ENCODE measurements at places on chromosomes 12 and 14.

GRCh38 chr12:49088932-49089330 lies 5.7 kb downstream of the DHH start:
- DNase-seq, result no peak

DNA sequence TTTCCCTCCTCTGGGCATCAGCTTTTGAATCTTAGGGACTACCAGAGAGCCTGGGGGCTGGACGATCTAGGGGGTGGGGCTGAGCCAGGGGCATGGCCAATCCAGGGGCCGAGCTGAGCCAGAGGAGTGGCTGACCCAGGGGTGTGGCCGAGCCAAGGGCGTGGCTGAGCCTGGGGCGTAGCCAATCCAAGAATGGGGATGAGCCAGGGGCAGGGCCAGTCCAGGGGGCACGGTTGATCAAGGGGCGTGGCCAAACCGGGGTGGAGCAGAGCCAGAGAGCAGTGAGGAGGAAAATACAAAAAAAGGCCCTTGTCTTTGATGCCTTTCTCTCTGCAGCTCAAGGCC lies 219.3 kb upstream of the NOS1 start:
- DNase-seq, result peak; percentile 62

DNA sequence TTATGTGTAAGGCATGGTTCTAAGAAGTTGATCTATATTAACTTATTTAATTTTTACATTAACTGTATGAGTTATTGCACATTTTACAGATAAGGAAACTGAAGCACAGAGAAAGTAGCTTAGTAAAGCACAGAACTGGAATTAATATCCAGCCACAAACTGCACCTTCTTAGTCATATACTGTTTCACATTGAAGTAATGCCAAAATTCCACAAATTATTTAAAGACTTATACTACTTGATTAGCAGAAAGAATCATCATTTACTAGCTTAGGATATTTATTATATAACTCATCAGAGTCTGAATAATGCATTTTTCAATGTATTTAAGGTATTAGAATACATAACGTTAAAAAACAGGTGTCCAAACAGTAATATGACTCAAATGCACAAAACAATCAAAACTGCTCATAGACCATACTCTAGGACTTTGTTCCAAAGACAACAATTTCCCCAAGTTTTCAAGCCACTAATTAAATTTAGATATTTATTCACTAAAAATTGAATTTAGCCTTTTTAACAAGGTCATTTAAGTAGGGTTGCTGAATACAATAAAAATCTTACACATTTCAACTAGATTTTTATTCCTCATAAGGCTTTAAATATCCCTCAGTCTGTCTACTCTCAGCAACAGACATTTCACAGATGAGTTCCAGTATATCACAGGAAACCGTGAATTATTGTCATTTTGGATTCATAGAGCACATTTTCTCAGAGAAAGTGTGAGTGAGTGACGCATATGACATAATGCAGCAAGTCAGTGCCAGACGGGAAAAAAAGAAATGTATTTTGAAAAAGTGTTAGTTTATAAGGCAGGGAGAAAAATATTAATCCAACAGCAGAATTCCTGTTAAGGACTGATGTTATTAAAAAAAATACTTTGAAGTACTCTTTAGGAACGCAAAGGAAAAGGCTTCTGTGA lies 782.5 kb downstream of the TMTC2 start:
- no peak for DNase-seq

DNA sequence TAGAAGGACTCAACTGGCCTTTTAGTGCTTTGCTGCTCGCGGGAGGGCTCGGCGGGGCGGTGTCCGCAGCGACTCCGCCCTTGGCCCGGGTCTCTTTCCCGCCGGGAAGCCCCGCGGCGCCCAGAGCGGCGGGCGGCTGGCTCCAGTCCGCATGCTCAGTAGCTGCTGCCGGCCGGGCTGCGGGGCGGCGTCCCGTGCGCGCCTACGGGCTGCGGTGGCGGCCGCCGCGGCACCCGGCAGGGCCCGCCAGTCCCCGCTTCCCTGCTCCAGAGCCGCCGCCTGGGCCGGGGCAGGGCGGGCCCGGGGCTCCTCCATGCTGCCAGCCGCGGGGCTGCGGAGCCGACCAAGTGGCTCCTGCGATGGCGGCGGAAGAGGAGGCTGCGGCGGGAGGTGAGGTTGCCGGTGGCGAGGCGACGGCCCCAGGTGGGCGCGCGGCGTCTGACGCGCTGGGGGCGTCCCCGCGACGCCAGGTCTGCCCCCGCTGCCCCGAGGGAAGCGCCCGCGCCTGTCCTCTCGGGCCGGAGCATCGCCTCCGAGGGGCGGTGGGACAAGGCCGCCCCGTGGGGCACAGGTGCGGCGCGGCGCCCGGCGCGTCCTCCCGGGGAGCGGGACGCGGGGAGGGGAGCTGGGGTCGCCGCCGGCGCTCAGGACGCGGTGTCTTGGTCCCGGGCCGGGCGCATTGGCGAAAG lies at the start of gene BMAL2:
Gene BMAL2 (plus strand): TSS at position 123 of the 689 bp plus-strand sequence. CDS start 237 bp downstream, at position 360.
- DNase-seq, result peak; percentile 38

DNA sequence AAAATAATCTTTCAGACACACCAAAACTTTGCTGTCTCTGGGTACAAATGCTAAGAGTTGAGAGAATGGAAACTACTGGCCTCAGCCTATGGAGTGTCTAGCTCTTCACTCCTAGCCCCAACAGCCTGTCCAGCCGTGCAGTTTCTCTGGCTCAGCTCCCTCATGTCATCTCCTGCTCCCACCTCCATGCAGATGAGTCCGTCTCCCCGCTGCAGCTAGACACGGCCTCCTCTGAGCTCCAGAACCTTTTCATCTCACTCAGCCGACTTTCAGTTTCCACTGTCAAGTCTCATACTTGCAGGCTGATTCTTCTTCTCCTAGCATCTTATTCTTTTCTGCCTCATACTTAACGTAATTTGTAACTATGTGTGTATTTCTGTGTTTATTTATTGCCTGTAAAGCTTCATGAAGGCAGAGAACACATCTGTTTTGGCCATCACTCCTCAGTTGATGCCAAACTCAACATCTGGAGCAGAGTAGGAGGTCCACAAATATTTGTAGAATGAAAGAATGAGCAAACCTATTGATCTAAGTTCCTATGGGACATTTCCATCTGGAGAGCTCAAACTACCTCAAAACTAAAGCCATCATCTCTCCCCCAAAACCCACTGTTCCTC lies 139.8 kb upstream of the PWP1 start:
- DNase-seq, result no peak

GRCh38 chr12:76158518-76159321 lies 74.2 kb upstream of the NAP1L1 start:
- peak; percentile 91 for DNase-seq

GRCh38 chr12:102365365-102365764 lies 115.0 kb downstream of the IGF1 start:
- DNase-seq, result no peak

DNA sequence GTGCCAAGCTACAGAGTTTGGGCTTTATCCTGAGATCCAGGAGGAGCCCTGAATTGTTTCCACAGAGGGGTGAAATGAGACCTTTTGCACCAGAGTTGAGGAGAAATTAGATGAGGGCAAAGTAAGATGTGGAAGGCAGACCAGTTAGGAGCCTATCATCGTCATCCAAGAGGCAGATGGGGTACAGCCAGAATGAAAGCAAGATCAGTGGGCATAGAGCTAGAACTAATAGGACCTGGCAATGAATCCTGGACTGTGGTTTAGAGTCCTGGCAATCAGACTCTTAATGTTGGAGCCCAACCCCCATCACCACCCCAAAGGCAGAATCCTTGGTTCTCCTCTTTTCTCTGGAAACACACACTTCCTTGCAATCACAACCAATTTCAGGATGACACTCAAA lies 166.6 kb upstream of the HMGA2 start:
- DNase-seq, result peak; percentile 93

DNA sequence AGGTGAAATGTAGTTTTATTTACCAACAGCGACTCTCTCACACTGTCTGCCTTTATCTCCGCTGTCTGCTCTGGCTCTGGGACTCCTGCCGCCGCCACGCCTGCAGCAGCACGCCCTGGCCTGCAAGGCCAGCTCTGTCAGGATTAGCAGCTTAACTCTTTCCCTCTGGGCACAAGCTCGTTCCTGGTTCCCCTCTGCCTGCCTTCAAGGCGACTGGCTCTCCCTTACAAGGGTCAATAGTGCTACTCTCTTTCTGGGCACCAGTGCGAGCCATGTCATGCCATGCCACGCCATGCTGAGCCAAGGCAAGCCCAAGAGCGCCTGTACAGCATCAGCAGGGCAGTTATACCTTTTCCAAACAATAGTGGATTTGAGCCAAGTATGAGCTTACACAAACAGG lies 3.6 kb upstream of the CLEC2B start:
- no peak for DNase-seq

- DNase-seq, result no peak
These were observed 14.7 kb downstream of the PCBP2 start for GRCh38 chr12:53466640-53467039.

DNA sequence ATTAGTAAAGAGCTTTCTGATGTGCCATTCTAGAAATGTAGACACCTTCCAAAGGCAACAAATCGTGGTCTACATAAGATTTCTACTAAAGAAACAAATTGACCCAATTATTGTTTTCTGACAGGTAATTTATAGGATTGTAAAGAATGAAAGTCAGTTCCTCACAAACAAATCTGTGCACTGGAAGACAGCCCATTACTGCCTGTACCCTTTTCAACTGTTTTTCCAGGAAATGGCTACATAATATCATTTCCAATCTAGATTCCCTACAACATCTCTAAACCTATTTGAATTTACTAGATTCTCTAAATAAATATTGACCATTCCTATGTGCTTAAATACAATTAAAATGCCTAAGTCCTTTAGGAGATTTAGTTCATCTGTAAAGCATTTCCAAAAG lies 939.1 kb downstream of the FSCB start:
- no peak for DNase-seq

DNA sequence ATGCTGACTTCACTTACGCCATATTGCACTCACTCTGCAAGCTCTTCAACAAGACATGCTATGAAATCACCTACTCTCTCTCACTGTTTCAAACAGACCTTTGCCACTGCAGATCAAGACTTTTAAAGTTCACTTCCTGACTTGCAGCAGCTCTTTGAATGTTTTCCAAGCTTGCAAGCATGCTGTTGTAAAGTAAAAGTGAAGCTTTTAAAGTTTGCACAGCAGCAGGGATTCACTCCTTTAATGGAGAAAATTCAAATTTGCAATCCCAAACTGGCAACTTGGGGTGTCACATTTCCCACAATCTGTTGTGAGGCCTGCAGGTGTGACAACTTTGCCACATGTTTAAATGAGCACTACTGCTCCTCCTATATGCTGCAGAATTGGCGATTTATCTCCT lies 270.9 kb downstream of the ALX1 start:
- no peak for DNase-seq

- DNase-seq, result peak; percentile 93
These were observed 140.8 kb downstream of the TTC7B start for GRCh38 chr14:90675399-90675798.

- peak; percentile 96 for DNase-seq
These were observed 152.2 kb upstream of the BMP4 start for GRCh38 chr14:54108481-54109471.

DNA sequence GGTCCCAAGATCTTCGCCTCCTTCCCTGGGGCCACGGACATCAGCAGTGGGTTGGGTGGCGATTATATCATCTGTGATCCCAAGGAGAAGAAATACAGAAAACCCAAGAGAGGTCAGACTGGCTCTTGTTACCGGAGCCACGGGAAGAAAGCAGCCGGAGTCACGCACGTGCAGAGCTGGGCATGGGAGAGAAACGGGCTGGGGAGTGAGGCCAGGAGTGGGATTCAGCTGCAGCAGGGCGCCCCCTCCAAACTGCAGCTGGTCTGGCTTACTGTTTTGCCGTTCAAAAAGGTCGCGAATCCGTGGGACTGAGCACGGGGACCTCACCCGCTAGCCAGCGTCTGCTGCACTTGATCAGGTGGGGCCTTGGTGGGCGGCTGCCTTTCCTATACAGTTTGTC lies 206.6 kb upstream of the PRMT8 start:
- DNase-seq, result no peak

DNA sequence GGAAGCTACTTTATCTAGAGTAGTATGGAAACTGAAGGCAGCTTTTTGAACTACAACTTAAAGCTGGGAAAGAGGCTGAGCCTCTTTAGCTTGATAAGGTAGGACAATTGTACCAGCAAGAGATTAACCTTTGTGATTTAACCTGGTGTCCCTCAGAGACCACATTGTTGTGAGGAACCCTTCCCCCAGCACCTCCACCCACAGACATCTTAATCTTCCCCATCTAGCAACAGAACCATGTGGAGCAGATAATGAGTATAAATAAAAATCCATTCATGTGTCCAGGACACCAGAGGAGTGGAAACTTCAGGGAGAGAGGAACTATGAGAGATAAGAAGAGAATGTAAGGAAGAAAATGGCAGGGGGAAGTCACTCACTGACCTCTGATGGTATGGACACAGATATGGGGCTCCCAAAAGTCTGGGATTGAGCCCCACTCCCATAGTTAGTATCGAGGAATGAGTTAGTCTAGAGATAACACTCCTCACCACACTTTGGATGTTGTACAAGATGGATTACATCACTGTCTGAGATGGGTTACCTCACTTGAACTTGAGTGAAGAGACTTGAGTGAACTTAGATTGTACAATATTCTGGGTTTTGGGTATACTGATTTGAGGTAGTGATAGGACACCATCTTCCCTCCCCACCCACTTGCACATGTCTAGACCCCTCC lies 33.9 kb upstream of the SLC38A2 start:
- no peak for DNase-seq

DNA sequence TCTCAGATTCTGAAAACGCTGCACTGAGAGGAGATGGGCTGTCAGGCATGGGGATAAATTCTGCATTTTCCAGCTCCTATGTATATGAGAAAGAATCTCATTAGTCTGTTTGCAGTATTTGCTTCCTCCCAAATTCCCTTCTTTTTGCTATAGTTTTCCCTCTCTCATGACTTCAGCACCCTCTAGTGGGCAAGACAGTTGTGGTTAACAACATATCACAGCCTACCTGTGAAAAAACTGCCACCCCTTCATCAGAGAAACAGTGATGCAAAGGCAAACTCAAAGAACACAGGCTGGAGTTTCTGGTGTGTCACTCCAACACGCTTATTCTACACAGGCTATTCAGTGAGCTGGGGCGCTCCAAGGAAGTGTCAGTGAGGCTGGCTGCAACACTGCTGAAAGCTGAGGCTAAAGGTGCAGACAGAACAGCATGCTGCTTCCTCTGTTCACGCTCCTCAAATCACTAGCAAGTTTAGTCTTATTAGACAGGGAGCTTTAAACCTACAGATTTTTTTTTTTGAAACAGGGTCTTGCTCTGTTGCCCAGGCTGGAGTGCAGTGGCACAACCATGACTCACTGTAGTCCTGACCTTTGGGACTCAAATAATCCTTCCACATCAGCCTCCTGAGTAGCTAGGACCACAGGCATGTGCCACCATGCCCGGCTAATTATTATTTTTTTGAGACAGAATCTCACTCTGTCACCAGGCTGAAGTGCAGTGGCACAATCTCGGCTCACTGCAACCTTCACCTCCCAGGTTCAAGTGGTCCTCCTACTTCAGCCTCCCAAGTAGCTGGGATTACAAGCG lies 19.3 kb downstream of the ZC2HC1C start:
- DNase-seq, result peak; percentile 49

DNA sequence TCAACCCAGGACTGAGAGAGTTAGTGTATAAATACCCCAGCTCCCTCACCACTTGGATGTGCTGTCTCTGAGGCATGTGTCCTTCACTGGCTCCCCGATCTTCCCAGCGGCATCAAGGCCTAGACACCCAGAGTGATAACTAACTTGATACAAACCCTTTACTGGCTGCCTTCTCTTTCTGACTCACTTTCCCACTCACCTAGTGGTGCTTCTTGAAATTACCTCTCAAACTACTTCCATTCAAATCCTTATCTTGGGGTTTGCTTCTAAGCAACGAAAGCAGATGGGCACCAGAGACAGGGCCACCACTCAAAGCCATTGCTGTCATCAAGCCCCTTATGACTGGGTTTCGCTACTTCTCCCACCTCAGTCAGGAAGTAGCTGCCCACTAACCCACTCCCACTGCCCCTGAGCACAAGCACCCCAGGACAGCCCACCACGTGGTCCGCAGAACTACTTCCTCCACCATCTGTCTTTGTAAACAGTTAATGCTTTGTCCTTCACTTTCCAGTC lies 17.2 kb downstream of the ZFP36L1 start:
- peak; percentile 19 for DNase-seq
